Mucosa of gallbladder (tissue), 1 donor: ENCODE measurements at places on chromosomes 7 and 10. TPM values are rescaled to one million over a fixed set of nuclear protein-coding genes. Genes with fewer than 3 reads are reported as not detected.

The PHKG1 gene
- 0.89 TPM for total RNA-seq

The TRIM24 gene
- total RNA-seq = 17.3 TPM

The SCIN gene
- 10.6 TPM for total RNA-seq

The EBLN1 gene
- not detected for total RNA-seq

The ZNF467 gene
- 31.1 TPM for total RNA-seq

The CCL24 gene
- total RNA-seq = 0.92 TPM

The BMPER gene
- 5.0 TPM for total RNA-seq

The H2BK1 gene
- total RNA-seq = not detected

The PON1 gene
- 8.9 TPM for total RNA-seq

The PRSS2 gene
- 94.5 TPM for total RNA-seq

The XRCC2 gene
- total RNA-seq = 0.69 TPM

The ST8SIA6 gene
- 0.92 TPM for total RNA-seq

The BAIAP2L1 gene
- 55.8 TPM for total RNA-seq

The TMEM236 gene
- total RNA-seq = 0.46 TPM

DNA sequence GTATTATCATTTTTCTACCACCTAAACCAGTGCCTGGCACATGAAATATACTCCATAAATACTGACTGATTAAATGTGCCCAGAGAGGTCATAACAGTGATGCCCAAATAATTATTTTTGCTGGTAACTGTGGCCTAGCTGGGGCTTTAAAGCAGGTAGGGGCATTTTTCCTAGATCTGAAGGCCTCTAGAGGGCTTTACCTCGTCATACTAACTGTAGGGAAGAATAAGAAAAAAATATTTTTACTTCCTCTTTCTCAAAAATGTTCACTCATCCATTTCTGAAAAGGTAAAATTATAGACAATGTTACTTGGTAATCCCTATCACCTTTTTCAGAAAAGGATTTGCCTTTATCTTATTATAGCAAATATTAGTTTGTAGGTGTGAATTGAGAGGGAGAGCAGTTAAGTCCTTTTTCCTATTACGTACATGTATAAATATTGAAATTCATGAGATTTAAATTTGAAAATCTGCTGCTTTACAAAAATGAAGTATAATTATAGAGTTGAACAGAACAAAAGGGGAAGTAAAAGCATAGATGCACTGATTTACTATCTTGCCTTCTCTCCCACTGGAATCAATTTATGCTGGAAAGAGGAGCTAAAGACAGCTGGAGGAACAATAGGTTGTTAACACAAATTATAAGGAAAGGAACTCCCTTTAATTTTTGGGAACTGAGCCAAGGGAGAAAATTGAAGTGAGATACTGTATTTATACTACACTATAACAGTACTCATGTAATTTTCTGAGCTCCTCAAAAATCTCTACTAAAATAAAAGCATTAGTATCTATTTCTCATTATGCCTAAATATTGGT, 71.5 kb upstream of the NOBOX start:
- no peak for DNase-seq

- DNase-seq = peak; percentile 47
Observed at GRCh38 chr10:48981310-48981907, 41.8 kb upstream of the LRRC18 start.

GRCh38 chr10:80497187-80498077, 40.3 kb upstream of the SH2D4B start:
- DNase-seq = no peak

DNA sequence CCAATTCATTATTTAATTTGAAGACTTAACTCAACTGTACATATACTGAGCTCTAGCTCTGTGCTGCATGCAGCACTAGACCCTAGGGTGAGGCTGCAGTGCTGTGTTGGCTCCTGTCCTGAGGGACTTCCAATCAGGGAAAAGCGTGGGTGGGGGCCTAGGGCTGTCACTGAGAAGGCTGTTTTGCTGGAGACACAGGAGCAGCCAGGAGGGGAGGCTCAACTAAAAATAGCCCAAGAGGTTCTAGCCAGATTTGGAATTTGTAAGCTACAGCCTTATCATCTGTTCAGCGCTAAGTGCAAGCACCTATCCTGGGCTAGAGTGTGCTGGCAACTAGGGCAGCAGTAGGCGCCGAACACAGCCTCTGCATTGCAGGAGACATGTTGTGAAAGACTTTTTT, 121.1 kb downstream of the VWC2 start:
- no peak for DNase-seq

- no peak for DNase-seq
Observed at GRCh38 chr7:30738026-30738915, 13.7 kb upstream of the INMT start.

- no peak for DNase-seq
Observed at GRCh38 chr7:90178166-90178565, 23.9 kb downstream of the STEAP1 start.

GRCh38 chr10:67790534-67791408, 47.2 kb downstream of the DNAJC12 start:
- DNase-seq = no peak

DNA sequence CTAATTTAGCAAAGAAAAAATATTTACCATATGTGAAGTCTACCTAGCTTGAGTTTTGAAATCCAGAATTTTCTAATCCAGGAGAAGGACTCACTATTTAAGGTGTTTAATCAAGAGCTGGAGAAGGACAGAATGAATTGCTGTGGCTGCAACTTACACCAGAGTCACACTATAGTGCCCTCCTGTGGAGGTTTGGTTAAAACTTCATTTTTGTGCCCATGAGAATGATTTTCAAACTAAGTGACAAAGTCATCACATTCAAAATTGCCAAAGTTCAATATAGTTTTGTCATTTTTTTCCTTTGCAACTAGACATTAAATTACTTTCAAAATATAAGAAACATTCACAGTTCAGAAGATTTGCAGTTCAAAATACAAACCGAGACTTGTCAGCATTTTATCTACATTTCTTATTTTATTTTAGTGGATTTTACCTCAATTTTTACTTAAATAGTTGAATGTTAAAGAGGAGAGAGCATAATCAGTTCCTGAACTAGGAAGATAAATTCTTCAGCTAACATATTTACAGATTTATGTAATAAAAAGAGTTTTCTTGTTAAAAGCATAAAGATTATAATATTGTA, 70.7 kb downstream of the CABCOCO1 start:
- DNase-seq = peak; percentile 16

- DNase-seq = no peak
Observed at GRCh38 chr7:73968487-73968886, 59.5 kb upstream of the ELN start.

GRCh38 chr7:36633377-36633776, 90.9 kb downstream of the AOAH start:
- no peak for DNase-seq

- no peak for DNase-seq
Observed at GRCh38 chr7:41771717-41772116, 68.8 kb upstream of the INHBA start.

- DNase-seq = peak; percentile 61
Observed at GRCh38 chr10:66836057-66836456, 89.8 kb upstream of the LRRTM3 start.

- no peak for DNase-seq
Observed at GRCh38 chr10:114359041-114359952, 45.0 kb downstream of the AFAP1L2 start.

DNA sequence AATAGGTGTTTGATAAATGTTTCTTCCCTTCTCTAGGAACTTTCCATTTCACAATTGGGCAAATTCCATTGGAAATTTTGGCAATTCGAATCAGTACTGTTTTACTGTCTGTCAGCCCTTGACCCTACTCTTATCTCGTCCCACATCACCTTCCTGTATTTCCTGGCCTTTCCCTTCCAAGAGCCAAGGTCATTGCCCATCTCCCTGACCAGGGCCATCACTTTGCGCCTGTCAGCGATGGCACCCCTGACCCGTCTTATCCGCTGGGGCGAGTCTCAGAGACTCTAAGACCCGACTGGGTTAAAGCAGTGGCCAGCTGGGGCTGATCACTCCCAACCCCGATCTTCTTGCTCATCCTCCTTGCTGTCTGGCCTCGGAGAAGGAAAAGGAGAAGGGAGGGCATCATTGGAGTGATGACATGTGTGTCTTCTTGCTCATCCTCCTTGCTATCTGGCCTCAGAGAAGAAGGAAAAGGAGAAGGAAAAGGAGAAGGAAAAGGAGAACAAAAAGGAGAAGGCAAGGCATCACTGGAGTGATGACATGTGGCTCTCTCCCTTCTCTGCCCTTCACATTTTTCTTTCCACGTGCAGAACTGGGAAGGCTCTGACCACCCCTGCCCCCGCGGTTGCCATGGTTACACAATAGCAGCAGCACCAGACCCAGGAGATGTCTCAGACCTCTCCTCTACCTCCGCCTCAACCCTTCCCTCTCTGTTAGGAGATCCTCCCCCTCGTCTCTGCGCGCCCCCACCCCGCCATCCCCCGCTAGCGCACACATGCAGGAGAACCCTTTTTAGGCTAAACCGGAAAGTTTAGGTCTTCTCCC, 2.0 kb downstream of the SEMA3D start:
- no peak for DNase-seq

DNA sequence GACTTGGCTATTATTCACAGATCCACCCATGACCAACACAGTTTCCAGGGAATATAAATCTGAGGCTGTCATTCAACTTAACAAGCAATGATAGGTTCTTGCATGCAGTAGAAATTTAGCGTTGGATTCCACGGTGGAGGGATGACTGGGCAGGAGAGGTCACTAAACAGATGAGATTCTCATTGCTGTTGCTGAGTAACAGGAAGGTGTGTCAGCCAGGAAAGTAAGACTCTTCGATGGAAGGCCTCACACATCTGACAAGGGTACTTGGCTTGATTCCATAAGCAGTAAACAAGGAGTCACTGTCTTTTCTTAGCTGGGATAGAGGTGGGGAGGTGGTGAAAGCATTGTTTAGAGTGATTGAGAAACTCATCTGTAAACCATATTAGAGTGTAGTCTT, 1152.0 kb downstream of the SORCS3 start:
- no peak for DNase-seq

DNA sequence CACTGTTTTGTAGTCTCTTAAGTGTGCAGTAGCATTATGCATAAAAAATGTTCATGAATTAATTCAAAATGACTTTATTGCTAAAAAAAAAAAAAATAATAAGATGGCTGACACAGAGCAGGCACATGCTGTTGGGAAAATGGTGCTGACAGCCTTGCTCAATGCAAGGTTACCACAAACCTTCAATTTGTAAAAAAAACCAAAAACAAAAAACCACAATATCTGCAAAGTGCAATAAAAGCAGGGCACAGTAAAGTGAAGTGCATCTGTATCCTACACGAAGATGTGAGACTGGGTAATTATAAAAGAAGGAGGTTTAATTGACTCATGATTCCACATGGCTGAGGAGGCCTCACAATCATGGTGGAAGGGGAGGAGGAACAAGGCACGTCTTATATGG, 185.8 kb downstream of the USP6NL start:
- no peak for DNase-seq

DNA sequence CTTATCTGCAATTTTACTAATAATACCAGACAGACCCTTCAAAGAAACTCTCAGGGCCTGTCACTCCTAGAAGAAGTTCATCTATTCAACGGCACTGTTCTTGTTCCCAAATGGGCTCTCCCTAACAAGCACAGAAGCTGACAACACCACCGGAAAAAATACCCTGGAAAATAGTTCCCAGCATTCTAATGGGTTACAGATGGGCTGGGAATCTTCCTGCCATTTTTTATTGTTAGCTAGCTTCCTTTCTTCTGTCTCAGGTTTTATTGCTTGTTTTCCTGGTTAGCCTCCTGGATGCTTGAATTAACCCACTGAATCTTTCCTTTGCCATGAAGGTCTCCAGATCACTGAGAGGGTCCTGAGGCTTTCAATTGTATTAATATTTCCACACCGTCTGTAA, 689.8 kb upstream of the NRP1 start:
- no peak for DNase-seq

DNA sequence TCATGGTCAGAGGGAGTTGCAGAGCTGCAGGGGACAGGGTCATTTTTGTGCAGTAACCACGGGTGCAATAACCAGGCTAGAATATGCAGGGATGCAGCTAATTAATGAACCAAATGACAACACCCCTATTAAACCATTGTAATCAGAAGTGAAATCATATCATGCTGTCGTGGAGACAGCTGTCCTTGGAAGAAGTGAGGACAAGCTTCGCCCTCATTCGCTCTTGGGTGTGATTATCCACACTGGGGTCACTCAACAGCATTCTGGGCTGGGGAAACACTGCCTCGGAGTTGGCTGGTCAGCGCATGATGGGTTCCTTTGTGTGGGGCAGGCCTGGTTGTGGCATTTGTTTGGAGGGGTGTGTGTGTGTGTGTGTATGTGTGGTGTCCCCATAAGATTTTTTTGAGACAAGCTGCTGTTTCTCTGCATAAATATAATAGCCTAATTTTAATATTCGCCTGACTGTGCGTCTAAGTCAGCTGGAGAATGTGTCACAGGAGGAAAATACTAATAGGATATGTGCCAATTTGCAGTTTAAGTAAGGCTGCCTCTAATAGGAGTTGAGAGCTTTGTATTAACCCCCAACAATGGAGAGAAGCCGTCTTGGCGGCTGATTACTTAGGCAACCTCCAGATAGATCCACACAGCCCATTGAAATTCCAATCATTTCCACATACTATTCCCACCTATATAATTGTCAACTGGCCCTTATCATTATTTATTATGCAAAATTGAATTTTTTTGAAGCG, 149.4 kb downstream of the DNAJB6 start:
- peak; percentile 5 for DNase-seq

DNA sequence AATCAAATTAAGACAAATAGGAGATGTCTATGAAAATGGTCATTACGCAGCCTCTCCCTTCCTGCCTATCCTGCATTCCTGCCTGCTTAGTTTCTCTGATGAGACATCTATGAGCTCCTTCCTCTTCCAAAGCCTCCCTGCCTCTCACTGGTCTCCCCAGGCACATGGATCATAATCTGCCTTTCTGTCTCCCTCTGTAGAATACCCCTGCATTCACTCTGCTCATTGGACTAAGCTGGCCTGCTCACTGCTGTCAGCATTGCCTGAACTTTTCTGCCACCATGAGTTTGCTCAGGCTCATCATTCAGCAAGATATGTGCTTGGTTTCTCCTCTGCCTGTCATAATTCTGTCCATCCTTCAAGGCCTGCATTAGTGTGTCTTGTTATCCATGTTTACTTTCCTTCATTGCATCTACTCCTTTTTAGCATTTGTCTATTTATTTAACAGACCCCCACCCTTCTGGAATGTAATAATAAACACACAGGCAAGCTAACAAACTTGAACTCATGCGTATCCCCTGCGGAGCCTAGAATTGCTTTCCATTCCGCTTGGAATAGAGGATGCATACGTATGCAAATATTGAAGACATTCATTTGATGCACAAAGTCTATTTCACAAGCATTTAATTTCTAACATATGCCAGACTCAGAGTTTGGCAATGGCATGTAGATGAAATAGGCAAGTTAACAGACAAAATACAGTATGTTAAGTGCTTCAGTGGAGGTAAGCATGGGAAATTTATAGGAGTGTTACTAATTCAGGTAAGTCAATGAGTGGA, 88.3 kb downstream of the PTPRZ1 start:
- no peak for DNase-seq
